ENCODE measurements at places on chromosomes 13 and 19.

GRCh38 chr13:32720026-32720425 is 133.8 kb downstream of the PDS5B start:
- no peak for DNase-seq

DNA sequence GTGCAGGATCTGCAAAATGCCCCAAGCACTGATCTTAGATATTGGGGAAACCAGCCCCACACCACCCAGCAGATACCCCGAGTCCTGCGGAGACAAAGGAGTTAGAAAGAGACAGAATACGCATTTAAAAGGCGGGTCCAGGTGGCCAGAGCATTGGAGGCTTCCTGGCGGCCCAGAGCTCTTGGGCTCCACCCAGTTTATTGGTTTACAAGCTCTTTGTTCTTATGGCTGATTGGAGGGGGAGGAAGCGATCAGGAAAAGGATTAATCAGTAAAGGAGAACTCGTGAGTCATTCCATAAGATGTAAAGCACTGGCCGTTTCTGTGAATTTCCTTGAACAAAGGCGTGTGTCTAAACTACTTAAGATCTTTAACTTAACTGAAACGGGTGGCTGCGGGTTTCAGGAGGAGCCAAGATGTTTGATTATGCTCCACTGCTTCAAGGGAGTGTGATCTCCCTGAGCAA is 926 bp downstream of the ZNF587 start:
- no peak for DNase-seq

GRCh38 chr13:87942205-87942604 is 271.0 kb downstream of the SLITRK5 start:
- no peak for DNase-seq

- no peak for DNase-seq
Measured at GRCh38 chr19:47283405-47284059, 8.8 kb downstream of the INAFM1 start.

GRCh38 chr13:96771486-96772367 is 222.5 kb downstream of the OXGR1 start:
- DNase-seq, result no peak

- DNase-seq, result no peak
Measured at GRCh38 chr13:103006641-103007426, 59.4 kb downstream of the SLC10A2 start.

GRCh38 chr19:402786-403185 is 6.2 kb downstream of the C2CD4C start:
- no peak for DNase-seq

- no peak for DNase-seq
Measured at GRCh38 chr13:37715606-37716015, 117.0 kb upstream of the POSTN start.

- DNase-seq, result no peak
Measured at GRCh38 chr19:41928754-41929535, 696 bp upstream of the ERFL start.

DNA sequence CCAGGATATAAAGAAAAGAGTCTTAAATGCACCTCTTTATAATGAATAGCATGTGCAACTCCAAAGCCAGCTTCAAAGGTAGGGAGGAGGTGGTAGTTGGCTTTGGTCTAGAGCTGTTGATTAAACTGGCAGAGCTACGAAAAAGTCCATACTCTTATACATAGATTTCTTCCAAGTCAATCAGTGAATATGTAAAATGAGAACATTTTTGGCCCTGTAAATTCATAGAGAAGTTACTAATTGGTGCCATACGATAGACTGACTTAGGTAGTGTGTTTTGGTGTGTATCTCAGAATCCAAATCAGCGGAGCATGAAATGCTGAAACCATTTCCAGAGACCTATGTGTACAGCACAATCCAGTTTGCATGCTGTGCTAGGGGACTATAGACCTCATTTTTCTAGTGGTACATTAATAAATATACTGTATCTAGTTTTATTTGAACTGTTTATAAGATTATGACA is 17.1 kb upstream of the DPY19L3 start:
- no peak for DNase-seq

Measured in muscle of back (tissue), 13 donors.